HL-60 (cell line): ENCODE measurements at places on chromosomes 2 and 18.
A peak's percentile ranks its signal among the peaks of the same experiment; 100 is the strongest.

DNA sequence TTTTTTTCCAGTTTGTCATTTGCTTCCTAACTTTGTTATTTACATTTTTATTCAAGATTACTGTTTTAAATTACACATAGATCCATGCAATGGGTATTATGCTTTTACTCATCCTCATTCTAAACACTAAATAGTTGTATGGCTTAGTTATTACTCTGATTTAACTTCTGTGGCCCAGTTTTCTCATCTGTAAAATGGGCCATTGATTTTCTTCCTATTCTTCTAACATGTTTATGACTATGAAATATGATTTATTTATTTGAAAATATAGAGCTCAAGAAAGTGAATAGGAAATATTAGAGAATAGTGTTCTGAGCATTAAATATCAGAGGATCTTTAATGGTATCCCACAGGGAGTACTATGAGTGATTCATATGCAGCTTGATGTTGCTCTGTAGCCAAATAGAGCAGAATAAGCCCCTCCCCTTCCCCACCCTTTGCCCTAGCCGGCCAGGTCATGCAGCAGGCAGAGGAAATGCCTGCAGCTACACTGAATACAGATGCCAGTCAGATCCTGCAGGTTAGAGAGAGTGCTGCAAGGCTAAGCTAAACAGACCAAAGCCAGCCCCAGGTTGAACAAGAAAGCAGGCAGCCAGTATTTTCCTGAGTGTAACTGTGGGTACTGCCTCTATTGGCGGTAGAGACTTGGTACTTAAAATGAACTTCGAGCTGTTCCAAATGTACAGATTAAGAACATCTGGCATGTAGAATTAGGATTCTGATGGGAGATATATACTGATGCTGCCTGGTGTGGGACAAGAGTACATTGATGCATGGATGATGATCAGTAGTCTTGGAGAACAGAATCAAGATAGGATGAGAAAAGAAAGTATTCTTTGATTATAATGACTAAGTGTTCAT, 11.7 kb upstream of the ACYP2 start:
- no peak for DNase-seq

- no peak for DNase-seq
These were observed 88.2 kb downstream of the ACKR3 start for GRCh38 chr2:236657801-236658200.

DNA sequence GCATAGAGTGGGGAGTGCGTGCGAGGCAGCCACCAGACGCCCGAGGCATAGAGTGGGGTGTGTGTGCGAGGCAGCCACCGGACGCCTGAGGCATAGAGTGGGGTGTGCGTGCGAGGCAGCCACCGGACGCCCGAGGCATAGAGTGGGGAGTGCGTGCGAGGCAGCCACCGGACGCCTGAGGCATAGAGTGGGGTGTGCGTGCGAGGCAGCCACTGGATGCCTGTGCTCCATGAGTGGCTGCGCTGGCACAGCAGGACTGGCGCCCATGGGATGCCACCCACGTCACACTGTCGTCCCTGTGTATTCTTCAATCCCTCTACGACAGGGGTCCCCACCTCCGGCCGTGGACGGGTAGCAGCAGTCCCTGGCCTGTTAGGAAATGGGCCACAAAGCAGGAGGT, 221.9 kb downstream of the HDAC4 start:
- DNase-seq = no peak

DNA sequence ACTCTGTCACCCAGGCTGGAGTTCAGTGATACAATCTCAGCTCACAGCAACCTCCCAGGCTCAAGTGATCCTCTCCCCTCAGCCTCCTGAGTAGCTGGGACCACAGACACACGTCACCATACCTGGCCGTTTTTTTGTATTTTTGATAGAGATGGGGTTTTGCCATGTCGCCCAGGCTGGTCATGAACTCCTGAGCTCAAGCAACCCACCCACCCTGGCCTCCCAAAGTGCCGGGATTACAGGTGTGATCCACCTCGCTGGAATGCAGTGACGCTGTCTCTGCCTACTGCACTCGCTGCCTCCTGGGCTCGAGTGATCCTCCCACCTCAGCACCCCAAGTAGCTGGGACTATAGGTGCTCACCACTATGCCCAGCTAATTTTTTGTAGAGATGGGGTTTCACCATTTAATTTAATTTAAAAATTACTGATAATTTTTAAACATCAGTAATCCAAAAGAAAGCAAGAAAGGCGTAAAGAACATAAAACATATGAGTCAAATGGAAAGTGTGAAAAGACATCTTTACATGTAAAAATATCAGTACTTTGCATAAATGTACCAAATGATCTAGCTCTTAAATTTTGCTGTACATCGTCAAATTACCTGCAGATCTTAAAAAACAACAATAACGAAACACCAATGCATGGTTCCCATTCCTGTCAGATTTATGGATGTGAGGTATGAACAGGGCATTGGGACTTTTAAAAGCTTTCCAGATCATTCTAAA, 2.8 kb upstream of the ZNF236 start:
- DNase-seq = no peak

- no peak for DNase-seq
These were observed 9.5 kb upstream of the SMAD7 start for GRCh38 chr18:48959921-48960920.

GRCh38 chr2:42315844-42316470, 45.1 kb downstream of the COX7A2L start:
- DNase-seq = no peak

GRCh38 chr2:73822276-73822675, 6.5 kb upstream of the STAMBP start:
- DNase-seq = no peak

GRCh38 chr2:64853894-64854293, 135.3 kb upstream of the SLC1A4 start:
- DNase-seq = no peak

- DNase-seq = no peak
These were observed 360.8 kb downstream of the ALK start for GRCh38 chr2:29560566-29560965.

DNA sequence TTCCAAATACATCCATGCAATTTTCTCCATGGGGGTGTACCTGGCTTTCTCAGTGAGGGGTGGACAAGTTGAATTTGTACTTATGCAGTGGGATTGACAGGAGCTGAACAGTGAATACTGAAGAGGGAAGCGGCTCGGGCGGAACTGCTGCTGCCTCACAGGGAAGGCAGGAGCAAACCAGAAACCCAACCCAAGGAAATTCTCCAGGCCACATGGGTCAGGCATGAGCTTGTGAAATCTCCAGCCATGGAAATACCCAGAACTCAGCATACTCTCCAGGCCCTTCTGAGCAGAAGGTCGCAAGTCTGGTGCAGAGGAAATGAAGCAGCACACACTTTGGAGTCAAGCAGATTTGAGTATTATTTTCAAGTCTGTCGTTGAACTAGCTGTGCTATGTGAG, 26.5 kb upstream of the INO80C start:
- DNase-seq = peak; percentile 63

DNA sequence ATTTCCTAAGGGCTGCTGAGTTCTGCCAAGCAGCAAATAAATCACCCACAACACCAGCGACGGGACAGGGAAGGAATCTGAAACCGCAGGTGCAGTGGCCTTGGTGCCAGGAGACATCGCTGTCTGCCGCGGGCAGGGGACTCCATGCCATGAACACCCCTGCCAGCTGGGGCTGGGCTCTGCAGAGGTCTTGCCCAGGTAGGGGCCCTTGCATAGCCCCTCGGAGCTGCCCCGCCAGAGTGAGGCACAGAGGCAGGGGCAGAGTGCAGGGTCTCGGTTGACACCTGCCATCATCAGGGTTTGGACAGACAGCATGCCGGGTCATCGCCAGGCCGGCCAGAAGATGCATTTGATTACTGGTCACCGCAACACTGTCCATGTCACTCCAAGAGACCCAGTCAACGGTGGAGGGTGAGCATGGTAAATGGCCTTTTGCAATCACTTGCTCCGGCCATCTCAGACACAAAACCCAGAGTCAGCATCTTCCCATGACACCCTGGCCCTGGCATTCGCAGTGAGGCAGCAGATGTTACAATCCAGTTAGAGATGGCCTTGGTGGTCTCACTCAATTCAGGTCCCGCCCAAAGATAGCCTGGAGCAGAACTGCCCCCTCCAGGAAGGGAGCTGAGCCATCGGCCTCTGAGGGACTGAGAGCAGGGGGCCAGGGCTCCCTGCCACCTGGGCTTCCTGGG, 255.4 kb downstream of the NDUFA10 start:
- no peak for DNase-seq

DNA sequence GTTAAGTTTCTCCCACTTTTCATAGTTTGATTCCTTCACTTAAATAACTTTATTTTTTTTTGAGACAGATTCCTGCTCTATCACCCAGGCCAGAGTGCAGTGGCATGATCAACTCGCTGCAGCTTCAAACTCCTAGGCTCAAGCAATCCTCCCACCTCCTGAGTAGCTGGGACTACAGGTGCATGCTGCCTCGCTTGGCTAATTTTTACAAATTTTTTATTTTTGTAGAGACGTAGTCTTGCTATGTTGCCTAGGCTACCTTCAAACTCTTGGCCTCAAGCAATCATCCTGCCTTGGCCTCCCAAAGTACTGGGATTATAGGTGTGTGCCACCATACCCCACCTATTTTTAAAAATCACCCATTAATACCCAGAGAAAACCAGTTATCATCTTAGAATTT, 14.2 kb upstream of the WIPF1 start:
- DNase-seq = no peak

- no peak for DNase-seq
These were observed 57.5 kb upstream of the MFF start for GRCh38 chr2:227267410-227268115.

DNA sequence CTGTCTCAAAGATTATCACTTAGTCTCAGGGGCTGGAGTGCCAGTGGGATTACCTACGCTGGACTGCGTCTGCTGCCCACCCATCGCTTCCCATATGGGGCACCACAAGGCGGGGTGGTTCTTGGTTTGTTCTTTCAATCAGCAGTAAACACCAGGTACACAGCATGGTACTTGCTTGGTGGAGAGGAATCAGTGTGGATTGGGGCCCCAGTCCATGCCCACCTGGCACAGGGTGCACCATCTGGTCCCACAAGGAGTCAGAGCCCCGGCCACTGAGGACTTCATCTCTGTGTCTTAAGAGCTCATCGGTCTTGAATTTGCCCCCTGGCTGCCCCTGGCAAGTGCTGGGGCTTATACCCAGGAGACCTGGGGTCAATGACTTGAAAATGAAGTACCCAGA, 96.2 kb downstream of the GLI2 start:
- no peak for DNase-seq

DNA sequence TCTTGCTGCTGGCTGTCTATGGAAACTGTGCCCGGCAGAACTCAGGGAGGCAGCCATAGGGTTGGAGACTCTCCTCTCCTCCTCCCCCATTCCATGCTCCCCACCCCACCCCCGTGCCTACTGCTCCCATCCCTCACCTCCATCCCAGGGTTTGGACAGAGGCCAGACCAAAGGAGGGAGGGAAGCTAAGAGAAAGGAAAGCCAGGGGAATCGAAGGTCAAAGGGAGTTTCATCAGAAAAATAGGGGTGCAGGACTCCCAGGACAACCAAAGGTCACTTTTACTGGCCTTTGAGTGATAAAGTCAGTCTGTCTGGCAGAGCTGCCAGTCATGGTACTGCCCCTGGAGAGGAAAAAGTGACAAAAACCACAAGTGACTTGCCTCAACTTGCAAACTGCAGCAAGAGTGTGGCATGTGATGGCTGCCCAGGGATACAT, 187.3 kb upstream of the CTAGE1 start:
- DNase-seq = no peak

- no peak for DNase-seq
These were observed 6.2 kb upstream of the CHST10 start for GRCh38 chr2:100423631-100424030.

- DNase-seq = no peak
These were observed 8.8 kb downstream of the PRLH start for GRCh38 chr2:237574894-237575868.

- DNase-seq = peak; percentile 2
These were observed 360.8 kb downstream of the GRB14 start for GRCh38 chr2:164260506-164260905.

DNA sequence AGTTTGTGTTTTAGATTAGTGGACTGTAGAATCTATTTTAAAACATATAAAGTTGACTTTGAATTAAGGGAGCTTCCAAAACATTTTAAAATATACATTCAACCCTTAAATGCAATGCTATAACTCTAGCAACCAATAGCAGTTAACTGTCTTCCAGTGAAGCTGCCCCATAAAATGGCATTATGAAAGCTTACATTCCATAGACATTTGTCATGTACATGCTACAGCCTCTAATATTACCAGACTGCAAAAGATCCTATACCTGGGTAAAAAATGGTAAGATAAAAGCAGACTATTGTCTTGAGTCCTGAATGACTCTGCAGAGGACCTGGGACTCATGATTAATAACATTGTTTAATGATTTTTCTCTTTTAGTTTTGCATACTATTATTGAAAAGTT, 489.4 kb downstream of the LRP1B start:
- DNase-seq = no peak

- DNase-seq = no peak
These were observed 96.4 kb upstream of the LINC00305 start for GRCh38 chr18:64245126-64245861.
